Activated T-cell treated with anti-CD3 and anti-CD28 coated beads, Interleukin-2, amount 50 U/mL, for 72 hours (primary cell): ENCODE measurements at places on chromosomes 4 and X. TPM values are rescaled to one million over a fixed set of nuclear protein-coding genes. Genes with fewer than 3 reads are reported as not detected.

CD38 gene
- 60.2 TPM for total RNA-seq

RBMXL3 gene
- total RNA-seq = not detected

GAGE12H gene
- total RNA-seq = not detected

MAML3 gene
- 5.3 TPM for total RNA-seq

CXXC4 gene
- not detected for total RNA-seq

F11 gene
- total RNA-seq = not detected

IRS4 gene
- total RNA-seq = not detected

FGF5 gene
- total RNA-seq = not detected

HTN1 gene
- total RNA-seq = not detected

ADH1B gene
- not detected for total RNA-seq

EOLA2 gene
- total RNA-seq = 44.2 TPM

P2RY10 gene
- total RNA-seq = 82.7 TPM

DRP2 gene
- total RNA-seq = 0.86 TPM

SMIM31 gene
- not detected for total RNA-seq

SOWAHB gene
- not detected for total RNA-seq

ERCC6L gene
- 5.4 TPM for total RNA-seq

GLUD2 gene
- total RNA-seq = 0.26 TPM

TMSB15C gene
- 6.0 TPM for total RNA-seq

SLC25A4 gene
- 7.8 TPM for total RNA-seq

PTCHD1 gene
- not detected for total RNA-seq

XAGE1B gene
- not detected for total RNA-seq

ADH4 gene
- total RNA-seq = not detected

POF1B gene
- total RNA-seq = 0.12 TPM

NAT8L gene
- total RNA-seq = 1.5 TPM

DSPP gene
- not detected for total RNA-seq

DAPP1 gene
- 48.1 TPM for total RNA-seq

HSFX3 gene
- not detected for total RNA-seq

SNCA gene
- total RNA-seq = 0.86 TPM

SPON2 gene
- total RNA-seq = 8.2 TPM

VSIG1 gene
- total RNA-seq = 0.22 TPM

ZBTB33 gene
- total RNA-seq = 16.4 TPM

ART3 gene
- not detected for total RNA-seq

GPR173 gene
- 0.31 TPM for total RNA-seq
